Esophagus mucosa (tissue), 1 donor: ENCODE measurements at places on chromosomes 2 and 18.

DNA sequence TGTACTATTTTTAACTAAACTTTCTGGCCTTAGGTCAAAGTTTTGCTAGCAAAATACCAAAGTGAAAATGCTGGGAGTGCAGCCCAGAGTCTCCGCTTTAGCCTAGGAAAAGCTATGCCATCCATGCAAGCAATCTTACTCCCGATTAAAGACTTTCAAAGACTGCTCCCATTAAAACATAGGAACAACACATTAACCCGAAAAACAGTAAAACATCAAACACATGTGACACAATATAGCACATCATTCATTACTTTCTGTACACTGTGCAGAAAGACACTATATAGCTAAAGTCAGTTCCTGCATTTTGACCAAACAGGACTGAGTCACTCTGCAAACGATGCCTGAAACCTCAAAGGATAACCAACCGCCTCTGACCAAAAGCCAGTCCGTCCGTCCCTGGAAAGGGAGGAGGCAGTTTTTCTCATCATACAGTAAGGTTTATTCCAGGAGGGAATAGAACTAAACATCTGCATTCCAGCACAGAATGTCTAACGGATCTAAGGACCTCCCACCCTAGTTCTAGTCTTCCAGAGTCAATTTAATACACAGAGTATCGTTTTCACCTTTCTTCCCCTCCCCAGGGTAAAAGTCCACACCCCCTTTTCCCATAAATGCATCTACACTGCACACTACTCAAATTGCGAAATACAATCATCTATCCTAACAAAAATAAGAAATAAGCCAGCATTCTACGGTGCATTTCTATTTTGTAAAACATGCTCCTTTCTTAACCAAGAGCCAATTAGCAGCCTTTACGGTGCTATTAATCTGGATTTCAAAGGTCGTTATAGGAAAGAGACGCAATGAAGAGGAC lies 1.7 kb downstream of the ROCK2 start:
- ATAC-seq = peak; percentile 48

DNA sequence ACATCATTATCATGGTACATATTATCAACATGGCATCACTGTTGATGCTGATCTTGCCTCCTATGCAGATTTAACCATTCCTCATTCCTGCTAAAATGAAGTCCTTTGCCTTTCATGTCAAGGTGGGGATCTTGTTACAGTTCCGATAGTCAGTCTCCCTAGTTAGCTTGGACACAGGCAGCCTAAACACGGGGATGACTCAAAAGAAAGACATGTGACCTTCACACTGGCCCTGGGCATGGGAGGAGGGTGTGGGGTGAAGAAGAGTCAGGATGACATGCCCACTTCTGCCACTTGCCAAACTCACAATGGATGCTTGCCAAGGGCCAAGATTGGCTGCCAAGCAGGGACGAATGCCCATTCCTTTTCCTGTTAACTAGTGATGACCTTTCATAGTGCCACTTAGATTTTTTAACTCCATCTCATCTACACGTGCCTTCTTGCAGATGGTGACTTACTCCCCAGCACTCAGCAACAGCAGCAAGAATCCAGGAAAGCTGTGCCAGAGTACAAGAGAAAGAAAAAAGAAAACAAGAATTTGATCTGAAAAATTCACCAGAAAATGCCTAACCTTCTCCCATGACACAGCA lies 13.9 kb upstream of the SLC1A4 start:
- ATAC-seq = no peak

DNA sequence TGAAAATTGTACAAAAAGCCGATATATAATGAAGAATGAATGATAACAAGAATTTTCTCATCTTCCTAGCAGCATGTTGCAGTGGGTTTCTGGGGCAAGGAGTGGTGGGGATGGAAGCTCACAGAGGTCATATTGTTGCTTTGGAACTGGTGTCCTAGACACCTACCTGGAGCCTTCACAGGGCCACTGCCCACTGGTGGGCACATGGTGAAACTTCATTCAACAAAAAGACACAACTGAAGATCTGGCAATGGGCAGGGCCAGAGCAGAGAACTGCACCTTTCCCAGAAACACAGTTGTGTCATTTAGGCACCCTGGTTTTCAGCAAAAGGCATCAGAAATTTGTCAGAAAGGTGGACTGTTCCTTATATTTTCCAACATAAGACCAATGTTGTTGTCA lies 115.3 kb downstream of the FHOD3 start:
- peak; percentile 38 for ATAC-seq

GRCh38 chr2:69686813-69687212 lies 43.3 kb upstream of the AAK1 start:
- peak; percentile 72 for ATAC-seq

GRCh38 chr2:105294844-105295481 lies 34.6 kb downstream of the TGFBRAP1 start:
- peak; percentile 36 for ATAC-seq

DNA sequence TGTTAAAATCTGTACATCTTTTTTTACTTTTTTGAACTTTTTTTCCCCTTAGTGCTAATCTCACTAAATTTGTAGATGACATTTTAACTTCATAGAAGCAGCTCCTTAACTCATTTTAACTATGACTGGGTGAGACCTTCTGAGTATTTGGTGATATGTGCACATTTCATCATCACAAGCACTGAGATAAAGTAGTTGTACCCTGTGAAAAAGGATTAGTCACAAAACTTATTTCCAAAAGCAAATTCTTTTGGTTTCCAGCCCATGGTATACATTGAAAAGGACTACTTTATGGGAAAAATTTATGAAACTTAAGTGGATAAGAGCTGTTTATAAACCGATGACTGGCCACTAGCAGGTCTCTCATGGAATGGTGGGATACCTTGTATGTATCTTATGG lies 581.5 kb downstream of the PLCL1 start:
- no peak for ATAC-seq

DNA sequence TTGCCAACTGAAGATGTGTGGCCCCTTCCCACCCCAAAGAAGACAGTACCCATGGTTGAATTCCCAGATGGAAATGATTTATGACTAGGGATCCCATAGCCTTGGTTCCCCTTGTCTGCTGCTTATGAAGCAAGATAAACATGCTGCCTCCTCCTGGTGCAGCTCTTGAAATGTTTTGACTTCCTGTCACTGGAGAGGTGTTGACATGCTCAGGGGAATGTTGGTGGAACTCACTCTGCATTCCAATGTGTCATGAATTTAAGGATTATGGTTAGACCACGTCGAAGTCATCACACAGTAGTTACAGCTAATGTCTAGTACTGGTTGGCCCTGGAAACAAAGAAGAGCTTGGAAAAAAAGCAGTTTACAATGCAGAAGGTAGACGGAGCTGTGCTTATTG lies 69.0 kb upstream of the FAM110C start:
- peak; percentile 76 for ATAC-seq

DNA sequence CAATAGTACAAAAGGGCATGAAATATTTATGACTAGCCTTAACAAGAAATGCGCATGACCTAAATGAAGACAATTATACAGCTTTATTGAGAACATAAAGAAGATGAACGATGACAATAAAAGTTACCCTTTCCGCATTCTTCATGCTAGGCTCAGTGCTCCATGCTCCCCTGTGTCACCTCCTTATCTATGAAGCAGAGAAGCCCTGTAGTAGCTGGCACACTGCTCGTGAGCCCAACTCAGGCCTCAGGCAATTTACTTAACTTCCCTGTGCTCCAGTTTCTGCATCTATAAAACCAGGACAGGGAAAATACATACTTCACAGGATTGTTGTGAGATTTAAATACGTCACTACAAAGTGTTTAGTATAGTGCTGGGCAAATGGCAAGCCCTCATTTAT lies 34.5 kb upstream of the NABP1 start:
- no peak for ATAC-seq

DNA sequence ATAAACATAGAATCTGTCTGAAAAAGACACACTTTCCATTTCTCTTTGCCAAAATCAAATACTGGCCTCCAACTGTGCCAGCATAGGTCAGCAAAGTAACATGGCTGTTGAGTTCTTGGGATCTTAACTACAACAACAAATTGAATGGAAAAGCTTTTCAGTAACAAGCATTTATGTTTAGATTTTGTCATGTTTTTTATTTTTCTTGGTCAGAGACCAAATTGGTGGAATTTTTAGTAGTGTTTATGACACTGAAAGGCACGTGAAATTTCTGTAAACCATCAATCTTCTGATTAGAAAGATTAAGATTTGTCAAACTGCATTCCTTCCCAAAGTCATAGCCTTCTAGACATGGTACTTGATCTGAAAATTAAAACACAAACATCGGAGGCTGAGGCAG lies 77.6 kb downstream of the PDE1A start:
- ATAC-seq = no peak

DNA sequence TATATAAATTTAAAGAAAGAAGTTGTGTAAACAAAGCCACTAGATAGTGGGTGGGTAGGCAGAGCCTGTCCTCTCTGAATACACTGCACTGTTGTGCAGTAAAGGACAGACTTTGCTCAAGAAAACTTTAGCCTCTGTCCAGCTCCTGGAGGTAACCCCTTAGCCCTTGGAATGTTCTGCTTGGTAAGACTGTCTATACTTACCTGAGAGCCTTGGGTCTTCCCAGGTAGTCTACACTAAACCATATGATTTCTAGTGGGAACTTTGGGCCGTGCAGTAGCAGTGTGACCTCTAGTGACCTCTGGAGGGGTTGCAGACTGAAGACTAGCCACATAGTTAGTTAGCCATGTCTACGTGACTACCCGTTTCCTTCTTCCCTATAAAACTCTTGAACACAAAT lies 678.3 kb upstream of the NRXN1 start:
- peak; percentile 31 for ATAC-seq

- ATAC-seq = no peak
These were observed 6.2 kb upstream of the INPP4A start for GRCh38 chr2:98438190-98439133.

GRCh38 chr2:62765619-62766376 lies 60.3 kb downstream of the EHBP1 start:
- ATAC-seq = no peak

- no peak for ATAC-seq
These were observed 169.0 kb downstream of the EIPR1 start for GRCh38 chr2:3208591-3208990.

DNA sequence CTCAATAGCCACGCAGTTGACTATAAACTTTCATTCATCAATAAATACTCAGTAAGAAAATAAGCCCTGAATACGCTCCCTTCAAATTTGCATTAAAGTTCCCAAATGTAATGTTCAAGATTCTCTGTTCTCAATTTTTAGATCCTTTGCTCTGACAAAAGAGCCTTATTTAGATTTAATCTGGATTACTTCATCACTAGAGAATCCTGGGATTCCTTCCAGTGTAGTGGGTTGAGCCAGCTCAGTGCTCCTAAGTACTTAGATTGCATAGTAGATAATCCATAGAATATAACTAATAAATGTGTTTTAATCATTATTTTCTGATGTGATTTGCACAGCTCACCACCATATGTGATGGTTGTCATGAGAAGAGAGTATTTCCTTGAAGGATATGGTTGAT lies 1286.2 kb downstream of the SUCLG1 start:
- no peak for ATAC-seq

GRCh38 chr18:14086458-14087231 lies 45.6 kb downstream of the ZNF519 start:
- peak; percentile 38 for ATAC-seq

DNA sequence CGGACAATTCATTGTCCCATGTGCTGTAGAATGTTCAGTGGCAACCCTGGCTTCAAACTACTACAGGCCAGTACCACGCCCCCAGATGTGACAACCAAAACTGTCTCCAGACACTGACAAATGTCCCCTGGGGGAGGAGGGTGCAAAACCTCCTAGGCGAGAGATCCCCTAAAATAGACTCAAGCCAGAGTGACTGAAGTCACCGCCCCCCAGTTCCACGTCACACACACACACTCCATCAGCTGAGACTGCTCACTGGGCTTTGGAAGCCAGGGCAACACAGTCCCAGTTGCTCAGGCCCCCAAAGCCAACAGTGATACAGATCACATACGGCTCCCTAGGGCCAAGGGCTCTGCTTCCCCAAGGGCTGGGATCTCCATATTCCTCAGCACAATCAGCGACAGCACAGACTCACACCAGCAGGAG lies 19.1 kb downstream of the HDAC4 start:
- no peak for ATAC-seq

DNA sequence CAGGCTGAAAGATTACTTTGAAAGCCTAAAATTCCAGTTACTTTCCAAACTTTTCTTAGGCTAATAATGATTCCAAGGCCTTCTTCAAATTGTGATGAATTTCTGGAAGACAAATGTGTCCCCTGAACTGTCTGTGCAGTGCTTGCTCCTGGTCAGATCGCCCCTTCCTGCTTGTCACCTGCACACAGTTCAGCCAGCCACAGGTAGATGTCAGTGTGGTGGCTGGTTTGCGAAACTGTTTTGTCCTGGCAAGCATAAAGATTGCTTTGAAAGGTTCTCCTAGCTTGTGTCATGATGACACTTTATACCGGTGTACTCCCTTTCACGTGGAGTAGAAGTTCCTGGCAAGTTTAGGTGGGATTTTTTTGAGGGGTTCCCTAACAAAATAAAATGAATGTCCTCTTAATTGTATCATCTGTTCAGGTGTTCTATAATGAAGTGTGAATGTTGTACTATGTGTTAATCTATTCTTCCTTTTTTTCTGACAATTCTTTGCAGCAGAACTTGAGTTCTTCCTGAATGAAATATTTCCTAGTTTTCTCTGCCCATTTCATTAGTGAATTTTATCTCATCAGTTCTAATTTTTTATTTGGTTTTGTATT lies 298.8 kb downstream of the ZNF407 start:
- peak; percentile 86 for ATAC-seq

DNA sequence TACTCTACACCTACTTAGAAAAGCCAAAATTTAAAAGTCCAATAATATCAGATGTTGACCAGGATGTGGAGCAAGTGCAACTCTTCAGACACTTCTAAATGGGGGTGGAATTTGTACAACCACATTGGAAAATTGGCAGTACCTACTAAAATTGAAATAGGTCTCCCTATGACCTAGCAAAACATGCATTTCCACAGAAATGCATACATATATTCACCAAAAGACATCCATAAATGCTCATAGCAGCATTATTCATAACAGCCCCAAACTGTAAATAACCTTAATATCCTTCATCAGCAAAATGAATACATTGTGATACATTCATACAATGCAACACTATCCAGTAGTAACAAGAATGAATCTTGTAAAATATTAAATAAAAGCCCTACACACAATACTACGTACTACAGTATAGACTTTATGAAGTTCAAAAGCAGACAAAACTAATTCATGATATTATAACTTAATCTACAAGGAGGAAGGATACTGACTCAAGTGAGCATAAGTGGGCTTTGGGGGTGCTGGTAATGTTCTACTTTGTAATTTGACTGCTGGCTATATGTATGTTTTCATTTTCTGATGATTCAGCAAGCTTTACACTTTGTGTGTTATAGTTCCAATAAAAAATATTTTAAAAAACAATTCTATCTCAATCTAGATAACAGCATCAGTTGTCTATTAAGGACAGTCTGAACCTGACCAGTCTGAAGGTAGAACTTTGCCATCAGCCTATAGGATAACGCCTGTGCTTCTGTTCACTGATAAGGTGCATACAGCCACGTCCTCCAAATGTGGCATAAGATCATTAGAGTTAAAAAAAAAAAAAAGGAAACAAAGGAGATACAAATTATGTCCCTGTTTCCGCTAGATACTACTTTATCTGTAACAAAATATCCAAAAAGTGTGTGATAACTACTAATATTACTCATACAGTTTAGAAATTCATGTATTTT lies 6.6 kb upstream of the TNFRSF11A start:
- no peak for ATAC-seq

- ATAC-seq = no peak
These were observed 40.6 kb upstream of the DSC1 start for GRCh38 chr18:31203096-31203793.

- ATAC-seq = no peak
These were observed 201.5 kb upstream of the PXDN start for GRCh38 chr2:1945819-1946218.

- ATAC-seq = no peak
These were observed 11.9 kb downstream of the GRP start for GRCh38 chr18:59231877-59232276.

GRCh38 chr2:194003911-194004310 lies 1653.1 kb upstream of the SLC39A10 start:
- ATAC-seq = no peak
